Activated CD4-positive, alpha-beta T cell treated with anti-CD3 and anti-CD28 coated beads, Interleukin-2, amount 50 U/mL, for 16 hours (primary cell): ENCODE measurements at places on chromosomes 5 and 9.

- no peak for DNase-seq
These were observed 708 bp downstream of the RXRA start for GRCh38 chr9:134326724-134327601.

GRCh38 chr5:31680528-31680927 is 41.6 kb downstream of the PDZD2 start:
- DNase-seq: no peak

GRCh38 chr5:9710069-9710468 is 79.9 kb upstream of the TAS2R1 start:
- no peak for DNase-seq

DNA sequence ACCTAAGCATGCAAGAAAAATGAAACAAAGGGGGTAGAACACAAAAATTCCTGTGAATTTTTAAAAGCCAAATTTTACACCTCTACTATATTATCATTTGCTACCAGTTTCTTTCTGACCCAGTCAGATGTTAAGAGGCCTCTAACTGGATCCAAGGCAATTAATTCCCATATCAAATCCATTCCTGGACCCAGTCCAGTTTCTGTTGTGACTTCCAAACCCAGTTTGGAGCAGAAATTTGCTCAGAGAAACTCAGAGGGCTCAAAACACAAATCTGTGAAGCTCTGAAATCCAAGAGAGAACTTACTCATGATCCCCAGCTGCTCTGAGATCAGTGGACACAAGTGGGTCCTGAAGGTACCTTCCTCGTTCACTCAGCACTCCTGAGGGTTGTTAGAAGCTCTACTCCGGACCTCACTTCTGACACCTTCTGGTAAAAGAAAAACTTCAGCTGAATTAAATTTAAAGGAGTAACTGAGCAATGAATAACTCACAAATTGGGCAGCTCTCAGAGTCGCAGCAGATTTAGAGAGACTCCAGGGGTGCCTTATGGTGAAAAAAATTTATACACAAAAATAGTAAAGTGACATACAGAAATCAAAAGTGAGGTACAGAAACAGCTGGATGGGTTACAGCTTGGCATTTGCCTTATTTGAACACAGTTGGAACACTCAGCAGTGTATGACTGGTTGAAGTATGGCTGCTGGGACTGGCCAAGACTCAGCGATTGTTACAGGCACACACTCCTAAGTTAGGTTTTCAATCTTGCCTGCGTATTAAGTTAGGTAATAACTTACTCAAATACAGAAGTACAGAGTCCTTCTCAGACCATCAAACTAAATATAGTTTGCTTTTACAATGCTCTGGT is 32.4 kb downstream of the INSL4 start:
- peak; percentile 6 for DNase-seq

DNA sequence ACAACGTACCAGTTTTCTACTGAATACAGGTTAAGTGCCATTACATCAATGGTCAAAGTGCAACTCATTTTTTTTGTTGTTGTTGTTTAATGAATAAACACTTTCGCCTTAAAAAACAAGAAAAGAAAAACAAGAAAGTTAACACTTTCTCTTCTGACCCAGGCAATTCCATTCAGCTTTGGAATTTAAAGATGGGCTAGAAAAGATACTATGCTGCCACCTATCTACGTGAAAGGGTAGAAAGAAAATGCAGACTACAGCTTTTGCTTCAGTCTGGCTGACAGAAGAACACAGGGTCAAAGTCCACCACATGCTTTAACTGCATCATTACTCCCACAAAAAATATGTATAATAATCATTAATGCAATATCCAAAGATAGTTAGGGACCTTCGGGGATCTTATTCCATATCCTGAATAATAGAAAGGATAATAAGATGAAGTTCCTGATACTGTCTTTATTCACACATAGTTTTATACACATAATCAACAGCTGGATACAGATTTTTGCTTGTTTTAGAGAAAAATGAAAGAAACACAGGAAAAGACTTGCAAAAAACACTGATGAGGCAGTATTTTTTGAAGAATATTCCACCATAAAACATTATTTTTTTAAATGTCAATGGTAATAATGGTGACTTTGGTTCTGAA is 40.4 kb downstream of the ZDHHC21 start:
- DNase-seq: no peak

GRCh38 chr5:146706321-146706972 is 172.1 kb downstream of the PPP2R2B start:
- DNase-seq: no peak

- no peak for DNase-seq
These were observed 202.8 kb downstream of the NMUR2 start for GRCh38 chr5:152202321-152202720.

DNA sequence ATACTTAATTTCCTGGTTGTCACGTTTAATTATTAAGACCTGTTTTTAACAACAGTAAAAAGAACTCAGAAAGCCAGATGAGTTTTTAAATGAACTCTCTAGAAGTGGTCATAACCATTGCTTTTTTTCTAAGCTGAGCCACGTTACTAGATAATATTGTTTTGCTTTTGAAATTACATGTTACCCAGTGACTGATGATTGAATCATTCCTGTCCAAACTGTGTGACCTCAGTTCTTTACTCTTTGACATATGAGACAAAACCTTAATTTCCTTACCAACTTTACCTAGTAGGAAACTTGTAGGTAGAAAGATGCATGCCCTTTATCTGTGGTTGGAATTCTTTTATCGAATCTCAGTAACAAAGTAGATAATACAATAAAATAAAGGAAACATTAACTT is 411.7 kb downstream of the SH3GL2 start:
- no peak for DNase-seq

DNA sequence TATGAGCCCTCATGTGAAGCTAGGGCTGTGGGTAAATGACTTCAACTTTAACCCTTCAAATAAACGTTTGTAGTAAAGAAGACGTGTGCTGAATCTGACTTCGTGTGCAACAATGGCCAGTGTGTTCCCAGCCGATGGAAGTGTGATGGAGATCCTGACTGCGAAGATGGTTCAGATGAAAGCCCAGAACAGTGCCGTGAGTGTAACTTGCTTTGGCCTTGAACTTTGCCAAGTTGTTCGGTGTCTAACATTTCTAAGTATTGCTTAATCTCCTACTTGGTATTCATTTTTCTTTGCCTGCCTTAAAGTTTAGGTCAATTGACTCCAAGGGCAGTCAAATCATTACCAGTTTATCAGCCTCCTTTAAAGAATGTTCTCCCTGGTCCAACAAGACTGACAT is 18.2 kb downstream of the VLDLR start:
- DNase-seq: no peak

- no peak for DNase-seq
These were observed 73.2 kb upstream of the SMARCA2 start for GRCh38 chr9:1941989-1942388.

GRCh38 chr5:497871-498509 is 26.3 kb downstream of the SLC9A3 start:
- no peak for DNase-seq

GRCh38 chr9:87517732-87518131 is 20.1 kb downstream of the DAPK1 start:
- no peak for DNase-seq

DNA sequence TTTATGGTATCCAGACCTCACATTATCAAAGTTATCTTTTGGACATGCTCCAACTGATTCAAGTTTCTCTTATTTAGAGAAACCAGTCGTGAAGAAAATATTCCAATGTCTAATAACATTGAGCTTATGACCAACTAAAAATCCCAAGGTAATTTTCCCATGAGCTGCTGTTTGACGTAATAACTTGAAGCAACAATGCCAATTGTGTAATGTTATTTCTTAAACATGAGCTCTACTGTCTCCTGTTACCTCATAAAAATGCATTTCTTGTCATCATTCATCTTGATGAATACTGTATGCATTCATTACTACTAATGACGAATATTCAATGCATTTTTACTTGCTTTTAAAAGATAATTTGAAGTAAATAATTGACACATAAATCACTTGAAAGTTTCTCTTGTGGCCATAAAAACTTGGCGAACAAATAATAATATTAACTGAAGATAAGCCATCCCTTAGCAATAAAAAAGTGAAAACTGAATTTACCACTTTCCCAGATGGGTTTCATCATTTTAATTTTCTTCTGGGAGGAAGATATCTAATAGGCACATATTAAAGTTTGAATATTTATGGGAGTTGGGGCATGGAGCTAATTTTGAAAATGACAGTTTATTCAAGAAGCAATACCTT is 424 bp upstream of the MARCOL start:
- DNase-seq: no peak
